ENCODE measurements at places on chromosomes 13 and 19.

DNA sequence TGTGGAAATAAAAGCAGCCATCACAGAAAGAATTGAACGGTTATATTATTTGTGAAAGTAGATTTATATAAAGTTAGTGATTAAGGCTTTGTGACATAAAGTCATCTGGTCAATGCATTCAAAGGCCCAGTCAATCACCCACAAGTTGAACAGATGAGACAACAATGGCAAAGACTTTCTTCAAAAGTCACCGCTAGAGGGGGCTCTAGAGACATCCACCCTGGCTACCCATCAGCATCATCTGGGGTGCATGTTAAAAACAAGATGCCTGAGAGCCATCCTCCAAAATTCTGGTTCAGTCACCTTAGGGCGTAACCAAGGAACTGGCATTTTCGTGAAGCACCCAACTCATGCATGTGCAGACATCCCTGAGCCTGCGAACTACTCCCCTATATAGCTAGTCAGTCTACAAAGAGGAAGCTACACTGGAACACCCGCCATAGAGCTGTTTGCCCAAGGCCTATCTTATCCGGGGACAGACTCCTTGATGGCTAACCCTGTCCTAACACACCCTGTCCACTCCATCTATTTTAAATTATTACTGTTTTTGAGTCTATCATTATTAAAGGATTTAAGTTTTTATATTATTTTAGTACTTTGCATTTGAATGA, 970.5 kb downstream of the UQCRFS1 start:
- DNase-seq, result no peak

GRCh38 chr13:94210816-94211215, 268.7 kb downstream of the DCT start:
- DNase-seq, result no peak

- DNase-seq, result no peak
Observed at GRCh38 chr13:23460309-23460708, 26.8 kb upstream of the SACS start.

- no peak for DNase-seq
Observed at GRCh38 chr19:33424181-33424580, 50.7 kb downstream of the CEBPG start.

GRCh38 chr13:28590461-28590860, 68.5 kb upstream of the POMP start:
- DNase-seq, result no peak

DNA sequence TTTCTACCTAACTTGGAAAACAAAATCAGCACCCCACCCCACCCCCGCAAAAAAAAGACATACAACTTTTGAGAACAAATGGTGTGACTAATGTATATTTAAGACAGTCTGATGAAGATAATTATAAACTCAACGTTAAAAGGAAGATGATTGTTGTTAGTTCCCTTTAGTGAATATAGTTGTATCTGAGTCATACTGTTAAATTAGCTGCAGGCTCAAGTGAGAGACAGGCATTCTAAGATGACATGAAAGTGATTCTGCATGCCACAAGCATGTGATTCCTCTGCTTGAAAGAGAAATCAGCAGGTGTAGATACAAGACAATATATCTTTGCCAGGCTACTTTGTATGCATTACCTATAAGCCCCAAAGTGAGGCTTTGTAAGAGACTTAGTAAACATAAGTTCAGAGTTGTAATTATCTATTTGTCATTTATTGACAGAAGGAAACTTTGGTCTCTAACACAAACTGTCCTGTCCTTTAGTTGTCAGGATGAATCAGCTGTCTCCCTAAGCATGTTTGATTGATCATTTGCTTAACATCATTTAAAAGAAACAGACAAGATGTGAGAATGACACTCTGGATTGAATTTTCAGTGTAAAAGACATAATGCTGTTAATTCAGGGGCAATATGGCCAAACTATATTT, 319.4 kb upstream of the HTR2A start:
- no peak for DNase-seq

DNA sequence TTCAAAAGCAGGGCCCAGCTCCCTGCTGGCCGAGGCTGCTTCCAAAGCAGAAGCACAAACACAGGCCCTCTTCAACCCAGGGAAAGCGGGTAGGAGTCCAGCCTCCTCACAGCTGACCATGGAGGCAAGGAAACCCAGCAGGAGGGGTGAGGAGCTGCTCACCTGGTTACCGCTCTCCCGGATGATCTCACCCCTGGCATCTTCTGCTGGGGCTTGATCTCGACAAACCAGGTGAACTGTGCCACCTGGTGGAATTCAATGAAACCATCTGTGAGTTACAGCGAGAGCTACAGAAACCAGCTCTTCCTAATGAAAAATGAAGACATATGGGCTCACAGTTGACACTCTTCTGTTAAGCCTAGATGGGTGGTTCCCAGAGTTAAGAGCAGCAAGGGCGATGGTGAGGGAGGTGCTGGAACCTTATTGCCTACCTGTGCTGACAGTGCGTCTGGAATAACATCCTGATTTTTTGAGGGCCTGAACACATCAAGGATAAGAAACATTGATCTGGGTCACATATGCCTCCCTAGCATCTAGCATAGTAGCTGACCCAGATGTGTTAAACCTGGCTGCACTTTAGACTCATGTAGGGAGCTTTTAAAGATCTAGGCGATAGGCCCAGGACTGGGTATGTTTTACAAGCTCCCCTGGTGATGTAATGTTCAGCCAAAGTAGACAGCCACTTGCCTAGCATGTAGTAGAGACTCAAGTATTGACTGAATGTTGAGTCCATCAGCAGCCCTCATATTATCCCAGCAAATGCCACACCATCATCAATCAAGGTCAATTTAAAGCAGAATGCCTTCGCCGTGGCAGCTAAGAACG, 6.1 kb downstream of the DHRS12 start:
- DNase-seq, result peak; percentile 39

Data from NCI-H2107 (cell line).